T-helper 17 cell (primary cell): ENCODE measurements at places on chromosomes 2 and 18. TPM values are rescaled to one million over a fixed set of nuclear protein-coding genes. Genes with fewer than 3 reads are reported as not detected.
A peak's percentile ranks its signal among the peaks of the same experiment; 100 is the strongest.

BOLL gene
- not detected for total RNA-seq

- H3K27me3 ChIP-seq, result peaks cover 41% of the 10 kb centered on the region
- DNase-seq, result no peak
- H3K27ac ChIP-seq, result no peak overlapping the region
- no peak overlapping the region for H3K4me3 ChIP-seq
- no peaks in the 10 kb centered on the region for H3K4me1 ChIP-seq
- H3K36me3 ChIP-seq, result no peaks in the 10 kb centered on the region
Observed at GRCh38 chr2:13034861-13035260, 318.1 kb downstream of the TRIB2 start.

- peaks cover 36% of the 10 kb centered on the region for H3K4me1 ChIP-seq
- peak overlapping the region; percentile 49 for H3K27ac ChIP-seq
- peaks cover 20% of the 10 kb centered on the region for H3K27me3 ChIP-seq
- no peak for DNase-seq
- H3K4me3 ChIP-seq, result peak overlapping the region; percentile 73
- H3K36me3 ChIP-seq, result peaks cover 3% of the 10 kb centered on the region
Observed at GRCh38 chr2:68653034-68653433, 9.7 kb downstream of the PROKR1 start.

- peaks cover 32% of the 10 kb centered on the region for H3K4me1 ChIP-seq
- peaks cover 2% of the 10 kb centered on the region for H3K36me3 ChIP-seq
- H3K27ac ChIP-seq, result no peak overlapping the region
- DNase-seq, result no peak
- no peak overlapping the region for H3K4me3 ChIP-seq
- peaks cover 10% of the 10 kb centered on the region for H3K27me3 ChIP-seq
Observed at GRCh38 chr18:76474824-76475223, 20.2 kb downstream of the ZNF516 start.

ZNF804A gene
- total RNA-seq, result not detected

GRCh38 chr2:39845460-39846146 lies 66.5 kb upstream of the THUMPD2 start:
- H3K27ac ChIP-seq, result no peak overlapping the region
- DNase-seq, result no peak
- H3K4me1 ChIP-seq, result peaks cover 3% of the 10 kb centered on the region
- H3K36me3 ChIP-seq, result no peaks in the 10 kb centered on the region
- H3K4me3 ChIP-seq, result no peak overlapping the region

DNA sequence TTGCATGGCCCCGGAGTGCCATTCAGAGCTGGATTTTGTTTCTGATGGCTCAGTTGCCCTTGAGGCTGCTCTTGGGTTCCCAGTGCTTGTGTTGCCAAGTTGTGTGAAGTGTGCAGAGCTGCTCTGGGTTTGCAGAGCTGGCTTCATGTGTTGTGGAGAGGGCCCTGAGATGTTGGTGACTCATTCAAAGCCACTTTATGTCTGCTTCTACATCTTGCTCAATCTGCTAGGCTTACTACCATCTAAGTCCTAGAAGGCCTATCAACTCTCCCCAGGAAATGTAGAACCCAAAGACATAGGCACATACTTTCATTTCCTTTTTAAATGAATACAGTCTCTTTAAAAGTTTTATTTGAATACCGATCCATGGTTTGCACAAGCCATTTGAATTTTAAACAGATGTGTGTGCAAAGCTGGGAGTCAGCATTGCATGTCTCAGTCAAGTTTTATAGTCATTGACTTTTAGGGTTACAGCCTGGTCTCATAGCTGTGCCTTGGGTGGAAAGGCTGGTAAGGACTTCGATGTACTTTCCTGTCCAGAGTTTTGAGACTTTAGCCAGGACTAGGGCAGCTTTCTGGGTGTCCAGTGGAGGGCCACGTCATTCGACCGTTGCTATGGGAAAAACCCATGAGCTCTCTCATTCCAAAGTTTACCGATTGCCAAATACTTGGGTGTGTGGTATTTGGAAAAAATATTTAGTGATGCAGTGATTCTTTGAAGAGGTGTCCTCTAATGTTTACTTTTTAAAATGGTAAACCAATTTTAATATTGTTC lies 105.0 kb downstream of the LTBP1 start:
- H3K27me3 ChIP-seq, result peaks cover 23% of the 10 kb centered on the region
- no peak overlapping the region for H3K27ac ChIP-seq
- H3K4me3 ChIP-seq, result no peak overlapping the region
- no peaks in the 10 kb centered on the region for H3K36me3 ChIP-seq
- H3K4me1 ChIP-seq, result no peaks in the 10 kb centered on the region

DNA sequence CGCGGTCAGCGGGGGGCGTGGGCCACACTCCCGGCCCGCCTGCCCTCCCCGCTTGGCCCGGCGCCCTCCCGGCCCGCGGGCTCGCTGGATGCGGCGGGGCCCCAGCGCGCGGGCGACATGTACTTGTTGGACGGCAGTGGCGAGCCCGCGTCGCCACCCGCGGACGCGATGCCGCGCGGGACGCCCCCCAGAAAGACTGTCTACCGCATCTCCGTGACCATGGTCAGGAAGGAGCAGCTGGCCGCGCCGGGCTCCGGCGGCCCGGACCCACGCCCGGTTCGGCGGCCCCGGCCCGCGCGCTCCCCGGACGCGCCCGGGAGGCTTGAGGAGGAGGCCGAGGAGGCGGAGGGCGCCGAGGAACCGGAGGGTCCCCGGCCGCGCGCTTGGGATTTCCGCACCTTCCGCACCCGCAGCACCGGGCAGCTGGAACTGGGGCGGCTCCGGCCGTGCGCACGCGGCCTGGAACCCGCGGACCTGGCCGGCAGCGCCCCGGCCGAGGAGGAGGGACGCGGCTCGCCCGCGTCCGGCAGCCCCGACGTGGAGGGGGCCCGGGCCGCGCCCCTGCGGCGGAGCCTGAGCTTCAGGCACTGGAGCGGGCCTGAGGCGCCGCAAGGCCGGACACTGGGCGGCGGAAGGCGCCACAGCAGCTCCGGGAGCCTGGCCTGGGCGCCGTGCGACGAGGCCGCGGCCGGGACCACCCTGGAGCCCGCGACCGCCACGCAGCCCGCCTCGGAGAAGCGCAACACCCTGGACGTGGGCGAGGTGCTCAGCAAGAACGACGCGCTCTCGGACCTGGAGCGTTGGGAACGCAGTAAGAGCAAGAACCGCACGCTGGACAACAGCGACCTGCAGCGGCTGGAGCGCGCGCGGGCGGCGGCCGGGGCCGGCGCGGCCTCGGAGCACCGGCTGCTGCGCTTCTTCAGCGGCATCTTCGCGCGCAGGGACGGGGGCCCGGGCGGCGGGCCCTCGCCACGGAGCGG lies 176.4 kb downstream of the AGAP1 start:
- H3K4me3 ChIP-seq, result no peak overlapping the region
- H3K36me3 ChIP-seq, result no peaks in the 10 kb centered on the region
- DNase-seq, result no peak
- peaks cover 16% of the 10 kb centered on the region for H3K4me1 ChIP-seq

GRCh38 chr2:61998426-61998825 lies 93.0 kb downstream of the COMMD1 start:
- no peak for DNase-seq
- no peaks in the 10 kb centered on the region for H3K4me1 ChIP-seq
- no peak overlapping the region for H3K27ac ChIP-seq
- H3K4me3 ChIP-seq, result no peak overlapping the region
- H3K27me3 ChIP-seq, result no peaks in the 10 kb centered on the region

DHRS9 gene
- not detected for total RNA-seq

DNA sequence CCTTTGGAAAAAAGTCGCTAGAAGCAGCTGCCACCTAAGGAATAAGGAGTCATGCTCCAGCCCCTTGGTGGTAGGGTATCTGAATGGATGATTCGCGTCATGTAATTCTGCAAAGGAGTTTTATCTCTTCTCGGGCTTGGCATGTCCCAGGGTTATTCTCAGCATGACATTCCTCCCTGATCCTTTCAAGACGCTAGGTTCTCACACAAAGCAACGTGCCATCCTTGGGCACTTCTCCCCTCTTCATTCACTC lies 355.6 kb downstream of the MYCN start:
- H3K4me1 ChIP-seq, result no peaks in the 10 kb centered on the region
- no peaks in the 10 kb centered on the region for H3K27me3 ChIP-seq
- DNase-seq, result no peak
- no peak overlapping the region for H3K27ac ChIP-seq
- H3K4me3 ChIP-seq, result no peak overlapping the region
- H3K36me3 ChIP-seq, result no peaks in the 10 kb centered on the region

- H3K27me3 ChIP-seq, result peaks cover 34% of the 10 kb centered on the region
- no peak overlapping the region for H3K4me3 ChIP-seq
- H3K36me3 ChIP-seq, result no peaks in the 10 kb centered on the region
- no peak for DNase-seq
- peaks cover 3% of the 10 kb centered on the region for H3K4me1 ChIP-seq
Observed at GRCh38 chr2:151049746-151050145, 211.9 kb downstream of the RBM43 start.

DNA sequence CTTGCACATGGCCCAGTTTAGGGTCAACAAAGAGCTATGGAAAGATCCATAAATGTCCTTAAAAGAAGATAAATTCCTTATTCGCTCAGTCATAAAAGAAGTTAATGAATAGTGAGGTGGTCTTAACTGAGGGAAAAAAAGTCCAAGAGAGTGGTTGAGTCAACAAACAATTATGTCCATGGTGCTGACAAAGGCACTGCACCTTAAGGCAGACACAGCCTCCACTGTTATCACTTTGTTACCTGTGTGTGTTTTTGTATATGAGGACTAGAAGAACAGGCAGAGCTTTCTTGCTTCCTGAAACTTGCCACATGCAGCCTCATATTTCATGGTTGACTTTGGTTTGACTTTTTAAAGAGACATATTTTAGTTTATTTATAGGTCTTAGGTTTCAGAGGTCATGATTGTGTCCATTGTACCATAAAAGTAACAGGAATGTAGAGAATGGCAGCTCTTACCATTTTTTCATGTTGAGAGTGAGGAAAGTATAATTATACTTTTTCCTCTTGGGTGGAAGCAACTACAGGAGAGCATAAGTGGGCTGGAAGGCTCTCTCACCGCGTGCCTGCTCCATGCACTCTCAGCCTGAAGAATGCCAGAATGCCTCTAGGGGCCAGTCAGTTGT lies 93.6 kb downstream of the XRCC5 start:
- peaks cover 7% of the 10 kb centered on the region for H3K4me1 ChIP-seq
- H3K36me3 ChIP-seq, result peaks cover 13% of the 10 kb centered on the region
- H3K27ac ChIP-seq, result peak overlapping the region; percentile 32
- no peaks in the 10 kb centered on the region for H3K27me3 ChIP-seq
- no peak for DNase-seq

ALLC gene
- total RNA-seq, result not detected

GRCh38 chr2:188291142-188291616 lies 495 bp upstream of the GULP1 start:
- H3K27me3 ChIP-seq, result peaks cover 29% of the 10 kb centered on the region
- H3K36me3 ChIP-seq, result no peaks in the 10 kb centered on the region
- H3K4me3 ChIP-seq, result peak overlapping the region; percentile 63
- H3K27ac ChIP-seq, result no peak overlapping the region

DNA sequence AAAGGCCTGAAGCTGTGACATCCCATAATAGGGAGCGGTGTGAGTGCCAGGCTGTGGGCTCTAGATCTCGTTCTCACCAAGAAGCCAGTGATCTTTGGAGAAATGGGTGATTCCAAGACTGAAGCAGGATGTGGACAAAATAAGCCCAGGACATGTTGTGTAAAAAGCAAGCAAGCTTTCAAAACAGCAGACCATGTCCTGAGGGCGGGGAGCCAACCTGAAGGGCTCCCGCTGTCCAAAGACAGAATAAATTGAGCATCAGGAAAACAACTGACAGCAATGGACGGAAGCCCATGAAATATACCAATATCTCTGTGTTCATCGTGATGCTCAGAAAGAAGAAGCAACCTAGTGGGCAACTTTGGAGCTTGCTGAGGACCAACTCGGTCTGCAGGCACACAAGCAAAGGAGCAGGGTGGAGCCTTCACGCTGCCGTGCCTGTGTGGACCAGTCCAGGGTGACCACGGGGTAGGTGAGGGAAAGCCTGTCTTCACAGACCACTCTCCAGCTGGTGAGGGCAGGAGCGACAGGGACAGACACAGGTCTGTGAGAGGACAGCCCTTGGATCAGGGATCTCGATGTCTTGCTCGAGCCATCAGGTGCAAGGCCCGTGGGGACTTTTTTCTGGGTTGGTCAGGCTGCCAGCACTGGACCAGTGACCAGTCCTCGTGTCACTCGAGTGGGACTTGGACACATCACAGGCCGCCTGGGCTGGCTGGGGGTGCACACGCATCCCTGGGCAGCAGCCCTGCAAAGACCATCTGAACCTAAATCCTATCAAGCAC lies 21.5 kb downstream of the MTERF4 start:
- no peak for DNase-seq
- H3K4me3 ChIP-seq, result no peak overlapping the region
- peaks cover 3% of the 10 kb centered on the region for H3K36me3 ChIP-seq
- H3K27me3 ChIP-seq, result no peaks in the 10 kb centered on the region
- H3K4me1 ChIP-seq, result peaks cover 10% of the 10 kb centered on the region

GPAT2 gene
- total RNA-seq, result 1.2 TPM

GRCh38 chr2:160898581-160899307 lies 261.5 kb upstream of the TANK start:
- H3K27me3 ChIP-seq, result peaks cover 15% of the 10 kb centered on the region
- no peak for DNase-seq
- H3K4me1 ChIP-seq, result no peaks in the 10 kb centered on the region
- H3K36me3 ChIP-seq, result no peaks in the 10 kb centered on the region

- H3K4me1 ChIP-seq, result peaks cover 3% of the 10 kb centered on the region
- no peaks in the 10 kb centered on the region for H3K27me3 ChIP-seq
- DNase-seq, result no peak
- H3K36me3 ChIP-seq, result no peaks in the 10 kb centered on the region
- H3K4me3 ChIP-seq, result no peak overlapping the region
- no peak overlapping the region for H3K27ac ChIP-seq
Observed at GRCh38 chr2:207662203-207662602, 37.0 kb upstream of the METTL21A start.

DNA sequence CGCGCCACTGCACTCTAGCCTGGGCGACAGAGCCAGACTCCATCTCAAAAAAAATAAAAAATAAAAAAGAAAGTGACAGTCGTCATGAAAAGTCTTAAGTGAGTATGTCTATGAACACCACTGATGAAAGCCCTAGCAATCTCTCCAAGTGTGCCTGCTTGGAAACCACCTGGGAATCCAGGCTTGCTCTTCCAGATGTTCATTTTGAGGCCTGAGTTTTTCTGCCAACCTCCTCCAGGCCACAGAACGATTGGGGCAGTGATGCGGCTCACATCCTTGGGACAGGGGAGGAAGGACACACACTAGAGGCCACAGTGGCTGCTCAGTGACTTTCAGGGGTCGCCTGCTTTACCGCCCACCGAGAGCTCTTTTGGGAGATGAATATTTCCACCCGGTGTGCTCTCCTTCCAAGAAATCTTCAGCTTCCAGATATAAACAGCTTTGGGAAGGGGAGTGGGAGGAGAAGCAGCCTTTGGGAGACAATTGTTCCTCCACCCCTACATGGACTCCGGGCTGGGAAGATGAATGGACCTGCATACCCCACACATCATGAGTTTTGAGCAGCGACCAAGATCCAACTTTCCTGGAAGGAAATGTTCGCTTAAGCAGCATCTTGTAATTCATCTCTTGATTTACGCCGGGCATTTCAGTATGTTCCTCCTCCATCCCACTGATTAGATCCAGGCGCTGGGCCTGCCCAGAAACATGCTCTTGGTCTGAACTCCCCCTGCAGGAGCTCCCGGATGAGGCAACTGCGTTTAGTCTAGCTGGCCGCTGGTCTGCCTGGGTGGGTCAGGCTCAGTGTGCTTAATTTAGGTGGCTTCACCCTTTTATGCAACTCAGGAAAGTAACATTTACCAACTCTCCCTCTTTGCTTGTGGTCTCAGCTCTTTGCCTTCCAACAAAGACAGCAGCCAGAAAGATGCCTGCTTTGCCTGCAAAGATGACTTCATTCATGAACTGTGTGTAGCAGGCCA lies 6.2 kb upstream of the ARMC9 start:
- peaks cover 65% of the 10 kb centered on the region for H3K27me3 ChIP-seq
- no peak overlapping the region for H3K27ac ChIP-seq
- peaks cover 7% of the 10 kb centered on the region for H3K4me1 ChIP-seq
- no peak overlapping the region for H3K4me3 ChIP-seq
- no peak for DNase-seq

CD28 gene
- 174 TPM for total RNA-seq
